ENCODE measurements at places on chromosomes 5 and 9. TPM values are rescaled to one million over a fixed set of nuclear protein-coding genes. Genes with fewer than 3 reads are reported as not detected.

The ZFP37 gene
- 2.7 TPM for total RNA-seq

GRCh38 chr5:80860924-80861613 lies 99.1 kb upstream of the RASGRF2 start:
- peak; percentile 7 for DNase-seq

- no peak for DNase-seq
Observed at GRCh38 chr9:127126971-127127370, 4.5 kb upstream of the ANGPTL2 start.

- DNase-seq = no peak
Observed at GRCh38 chr5:106306313-106307028, 1364.3 kb downstream of the EFNA5 start.

GRCh38 chr9:21801683-21802417 lies 586 bp upstream of the MTAP start:
- peak; percentile 77 for DNase-seq

Data from H7 (cell line).